A172 (cell line): ENCODE measurements at places on chromosomes 4 and X. TPM values are rescaled to one million over a fixed set of nuclear protein-coding genes. Genes with fewer than 3 reads are reported as not detected.

ERCC6L gene
- 16.3 and 19.0 TPM in 2 replicates for total RNA-seq

TSPAN6 gene
- total RNA-seq = 0.48 TPM in 1 of 2 replicates, not detected in the other

IL2RG gene
- total RNA-seq = 0.22 and 1.4 TPM in 2 replicates

XKRX gene
- not detected in 2 replicates for total RNA-seq

TMEM128 gene
- 26.5 and 29.5 TPM in 2 replicates for total RNA-seq

NAT8L gene
- 4.8 and 5.5 TPM in 2 replicates for total RNA-seq

- peak; percentile 67 for DNase-seq
These were observed 153.3 kb downstream of the PRDM5 start for GRCh38 chr4:120769227-120769626.

GRCh38 chrX:9379697-9380551, 84.9 kb upstream of the TBL1X start:
- DNase-seq = peak; percentile 80

DNA sequence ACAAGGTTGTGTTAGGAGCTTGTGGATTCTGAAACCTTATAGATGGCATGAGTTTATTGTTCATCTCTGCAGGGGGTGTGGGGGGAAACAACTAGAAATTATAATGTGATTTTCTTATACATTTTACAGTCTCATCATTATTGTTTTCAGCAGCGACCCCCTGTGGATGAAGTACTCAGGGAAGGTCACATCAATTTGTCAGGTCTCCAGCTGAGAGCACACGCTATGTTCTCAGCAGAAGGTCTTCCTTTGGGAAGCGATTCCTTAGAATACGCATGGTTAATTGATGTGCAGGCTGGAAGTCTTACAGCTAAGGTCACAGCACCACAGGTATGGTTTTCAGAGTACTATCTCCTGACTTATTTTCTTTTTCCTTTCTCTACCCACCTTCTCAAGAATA, 72.2 kb downstream of the BLTP1 start:
- DNase-seq = peak; percentile 5

- no peak for DNase-seq
These were observed 40.7 kb downstream of the KLHL2 start for GRCh38 chr4:165248102-165248501.

GRCh38 chr4:113293043-113293560, 243.6 kb downstream of the ANK2 start:
- no peak for DNase-seq

DNA sequence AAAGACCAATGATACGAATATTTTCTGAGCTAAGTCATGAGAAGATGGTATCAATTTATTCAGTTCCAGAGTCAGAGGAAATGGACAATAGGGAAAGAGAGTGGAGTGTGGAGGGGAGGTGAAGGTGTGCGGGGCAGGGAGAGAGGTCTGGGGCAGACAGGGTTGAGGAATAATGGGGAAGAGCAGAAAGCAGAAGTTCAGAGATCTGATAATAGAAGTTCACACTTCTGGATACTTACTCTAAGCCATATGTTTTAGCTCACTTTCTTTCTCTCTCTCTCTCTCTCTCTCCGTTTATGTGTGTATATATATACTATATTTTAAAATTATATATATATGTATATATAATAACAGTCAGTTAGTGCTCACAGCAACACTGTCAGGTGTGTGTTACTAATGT, 40.4 kb downstream of the FOXR2 start:
- no peak for DNase-seq

DNA sequence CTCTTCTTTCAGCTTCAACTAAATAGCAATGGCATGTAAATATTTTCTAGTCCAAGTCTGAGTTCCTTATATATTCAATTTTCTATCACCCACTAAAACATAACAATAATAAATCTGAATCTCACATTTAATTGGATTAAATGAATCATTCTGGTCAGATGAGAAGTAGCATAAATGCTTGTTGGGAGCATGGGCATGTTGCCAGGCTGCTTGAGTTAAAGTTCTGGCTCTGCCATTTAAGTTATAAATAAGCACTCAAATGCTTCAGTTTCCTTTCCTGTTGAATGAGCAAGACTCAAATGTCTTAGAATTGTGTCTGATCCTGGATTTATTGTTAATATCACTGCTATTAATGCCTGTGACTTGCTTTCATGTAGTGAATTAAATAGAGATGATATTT, 496.3 kb downstream of the STPG2 start:
- DNase-seq = peak; percentile 14

DNA sequence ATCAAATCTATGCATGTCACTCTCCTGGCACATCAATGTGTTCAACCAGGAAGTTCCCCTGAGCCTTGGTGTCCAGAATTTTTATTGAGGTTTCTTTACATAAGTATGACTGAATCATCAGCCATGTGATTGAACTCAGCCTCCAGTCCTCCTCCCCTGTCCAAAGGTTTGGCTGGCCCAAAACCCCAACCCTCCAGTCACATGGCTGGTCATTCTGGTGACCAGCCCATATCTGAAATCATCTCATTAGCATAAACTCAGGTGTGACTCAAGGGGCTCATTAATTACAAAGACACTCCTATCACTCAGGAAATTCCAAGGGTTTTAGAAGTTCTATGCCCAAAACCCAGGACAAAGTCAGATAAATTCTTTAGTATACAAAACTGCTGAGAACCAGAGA, 20.6 kb upstream of the SUPT20HL2 start:
- DNase-seq = peak; percentile 69

DNA sequence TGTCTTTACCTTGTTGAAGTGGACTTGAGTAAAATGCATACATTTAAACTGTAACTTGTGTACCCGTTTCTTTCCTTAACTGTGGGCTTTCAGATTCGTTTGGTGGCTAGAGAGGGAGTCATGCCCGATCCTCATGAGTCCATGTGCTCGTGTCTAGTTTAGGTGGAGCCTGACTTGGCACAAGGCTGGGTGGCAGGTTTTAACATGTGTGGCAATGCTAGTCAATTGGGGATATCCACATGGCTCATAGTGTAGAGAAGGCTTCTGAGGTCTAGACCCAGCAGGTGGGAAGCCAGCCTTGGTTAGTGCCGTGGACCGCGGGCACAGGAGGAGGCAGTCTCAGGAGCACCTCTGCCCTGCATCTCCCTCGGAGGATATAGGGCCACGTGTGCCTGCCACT, 48.5 kb upstream of the CLCN4 start:
- no peak for DNase-seq

GRCh38 chrX:46913667-46914066, 1.4 kb downstream of the JADE3 start:
- DNase-seq = no peak

DNA sequence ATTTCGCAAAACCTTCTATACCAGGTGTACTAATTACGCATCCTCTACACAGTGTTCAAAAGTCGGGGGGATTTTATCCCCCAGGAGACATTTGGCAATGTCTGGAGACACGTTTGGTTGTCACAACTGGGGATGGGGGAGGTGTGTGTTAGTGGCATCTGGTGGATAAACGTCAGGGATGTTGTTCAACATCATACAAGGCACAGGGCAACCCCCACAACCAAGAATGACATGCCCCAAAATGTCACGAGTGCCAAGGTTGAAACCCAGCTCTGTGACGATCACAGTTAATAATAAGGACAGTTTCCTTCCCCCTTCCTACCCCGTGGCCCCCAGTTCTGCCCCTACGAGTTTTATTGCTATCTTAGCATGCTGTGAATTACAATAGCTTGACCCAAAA, 15.9 kb upstream of the SEL1L3 start:
- no peak for DNase-seq

- no peak for DNase-seq
These were observed 460.4 kb upstream of the BOD1L1 start for GRCh38 chr4:14087921-14088320.

GRCh38 chr4:3316146-3316545, 23.3 kb downstream of the RGS12 start:
- DNase-seq = no peak

- DNase-seq = no peak
These were observed 602.0 kb downstream of the GLUD2 start for GRCh38 chrX:121649417-121649816.
